ENCODE measurements at places on chromosomes 16 and 17.

DNA sequence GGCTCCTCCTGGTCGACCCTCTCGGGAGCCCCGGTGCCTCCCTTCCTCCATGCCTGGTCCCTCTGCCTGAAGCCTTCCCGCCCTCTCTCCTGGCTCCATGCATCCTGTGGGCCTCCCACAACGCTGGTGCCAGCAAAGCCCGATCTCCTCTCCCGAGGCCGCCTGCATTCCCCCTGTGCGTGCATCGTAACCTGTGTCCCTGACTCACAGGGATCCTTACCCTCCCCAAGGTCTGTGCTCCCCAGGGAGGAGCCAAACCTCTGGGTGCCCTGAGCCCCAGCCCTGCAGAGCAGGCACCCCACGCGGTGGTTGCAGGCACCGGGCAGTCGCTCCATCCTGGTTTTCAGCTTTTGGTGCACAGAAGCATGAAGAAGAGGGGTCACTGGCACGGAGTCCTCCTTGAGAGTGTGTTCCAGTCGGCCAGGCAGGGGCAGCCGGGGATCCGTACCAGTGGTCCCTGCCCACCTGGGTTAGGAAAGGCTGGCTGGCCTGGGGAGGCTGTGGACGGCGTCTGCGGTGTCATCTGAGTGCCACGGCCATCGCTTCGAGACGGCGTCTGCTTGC, 1.8 kb upstream of the ENPP7 start:
- DNase-seq, result no peak

- no peak for DNase-seq
These were observed 13.6 kb downstream of the ATPAF2 start for GRCh38 chr17:18025241-18025944.

- DNase-seq, result no peak
These were observed 5.7 kb downstream of the FN3K start for GRCh38 chr17:82740906-82741759.

DNA sequence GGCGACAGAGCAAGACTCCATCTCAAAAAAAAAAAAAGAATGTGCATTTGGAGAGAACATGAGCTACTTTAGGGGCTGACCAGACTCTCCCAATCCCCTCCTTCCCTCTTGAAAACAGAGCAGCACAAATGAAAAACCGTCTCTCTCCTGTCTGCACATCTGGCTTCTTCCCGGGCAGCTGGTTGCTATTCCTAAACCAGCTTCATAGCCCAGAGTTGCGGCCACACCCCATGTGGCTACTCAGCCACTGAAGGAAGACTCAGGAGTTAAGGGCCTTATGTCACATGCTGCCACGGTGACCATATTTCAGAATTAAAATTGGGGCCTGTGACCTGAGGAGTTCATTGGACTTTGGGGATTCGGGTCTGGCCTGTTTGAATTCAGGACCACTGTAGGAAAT, 48.3 kb downstream of the KATNIP start:
- no peak for DNase-seq

DNA sequence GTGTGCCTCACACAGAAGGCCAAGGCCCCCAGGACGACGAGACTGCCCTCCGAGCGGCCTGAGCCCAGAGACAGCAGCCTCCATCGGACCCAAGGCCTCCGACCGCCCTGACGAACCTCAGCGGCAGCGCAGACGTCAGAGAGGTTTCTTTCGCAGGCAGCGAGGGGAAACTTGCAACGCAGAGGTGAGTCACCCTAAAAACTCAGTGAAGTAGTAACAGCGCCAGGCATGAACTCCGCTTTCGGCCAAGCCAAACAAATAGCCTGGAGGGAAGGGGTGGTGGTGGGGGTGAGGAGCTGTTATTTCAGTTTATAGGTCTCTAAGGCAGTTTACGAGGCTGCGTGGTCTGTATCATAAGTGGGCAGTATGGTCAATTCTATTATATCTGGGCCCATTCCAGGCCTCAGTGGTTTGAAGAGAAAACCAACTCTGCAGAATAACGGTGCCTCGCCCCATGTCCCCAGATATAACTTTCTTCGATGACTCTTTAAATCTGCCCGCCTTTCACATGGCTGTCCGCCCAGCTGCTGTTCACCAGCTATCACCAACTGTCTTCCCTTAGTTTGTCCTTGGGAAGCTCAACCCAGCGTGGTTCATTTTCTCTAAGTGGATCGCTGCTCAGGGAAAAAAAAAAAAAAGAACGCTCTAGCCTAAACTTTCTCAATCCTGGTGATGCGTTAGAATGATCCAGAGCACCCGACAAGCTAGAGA, 43.5 kb upstream of the FOXF1 start:
- no peak for DNase-seq

DNA sequence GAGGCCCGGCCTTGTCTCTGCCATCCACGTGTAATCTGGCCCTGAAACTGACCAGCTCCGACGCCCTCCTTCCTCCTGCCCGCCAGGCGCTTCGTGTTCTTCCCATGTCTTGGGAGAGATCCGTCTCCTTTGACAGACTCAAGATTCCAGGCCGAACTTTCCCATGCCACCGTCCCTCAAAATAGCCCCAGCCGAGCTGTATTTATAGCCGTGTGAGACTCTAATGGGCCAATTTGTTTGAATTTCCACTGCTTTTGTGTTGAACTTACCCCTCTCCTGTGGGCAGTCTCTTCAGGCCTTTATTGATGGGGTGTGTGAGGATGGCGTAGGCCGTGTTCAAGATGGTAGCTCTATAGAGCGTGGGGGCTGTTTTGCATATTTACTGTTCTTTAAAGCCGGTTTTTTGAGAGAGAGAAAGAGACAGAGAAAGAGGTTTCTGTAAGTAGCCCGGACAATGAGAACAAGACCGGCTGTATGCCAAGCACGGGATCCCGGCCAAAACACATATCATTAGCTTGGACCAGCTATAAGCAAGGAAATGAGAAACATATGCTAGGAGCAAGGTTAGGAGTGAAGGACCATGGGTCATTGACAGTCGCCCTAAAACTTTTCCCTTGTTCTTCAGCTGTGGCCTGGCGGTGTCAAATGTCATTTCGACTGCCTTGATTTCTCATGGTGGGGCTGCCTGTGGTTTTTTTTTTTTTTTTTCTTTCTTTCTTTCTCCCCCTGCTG, 124.5 kb upstream of the ZFHX3 start:
- DNase-seq, result peak; percentile 5
